ENCODE measurements at places on chromosomes 5 and 9.

GRCh38 chr9:130665029-130665430, 636 bp downstream of the PRDM12 start:
- DNase-seq, result no peak

GRCh38 chr9:110116543-110116885, 91.4 kb downstream of the C9orf152 start:
- no peak for DNase-seq

GRCh38 chr9:135366104-135366503, 113.5 kb upstream of the PPP1R26 start:
- DNase-seq, result no peak

GRCh38 chr5:115487168-115487567, 57.4 kb downstream of the FEM1C start:
- DNase-seq, result no peak

GRCh38 chr9:32969270-32969669, 32.2 kb downstream of the APTX start:
- no peak for DNase-seq

GRCh38 chr9:112310826-112311225, 22.6 kb downstream of the PTBP3 start:
- no peak for DNase-seq

- DNase-seq, result no peak
Measured at GRCh38 chr5:15933259-15934207, 246.1 kb downstream of the MARCHF11 start.

DNA sequence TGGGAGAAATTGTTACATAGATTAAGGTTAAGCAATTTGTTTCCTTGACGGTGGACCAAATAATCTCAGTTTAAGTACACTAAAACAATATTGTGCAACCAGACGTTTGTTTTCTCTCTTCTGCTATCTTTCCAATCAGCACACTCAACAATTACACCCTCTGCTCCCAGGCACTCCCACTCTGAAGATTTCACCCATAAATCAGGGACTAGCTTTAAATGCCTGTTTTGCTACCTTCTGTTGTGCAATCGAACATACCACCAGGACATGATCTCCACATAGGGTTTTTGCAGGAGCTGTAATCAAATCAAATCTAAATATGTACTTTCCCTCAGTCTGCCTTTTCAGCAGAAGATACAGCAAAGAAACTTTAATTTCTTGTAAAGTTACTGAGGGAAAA, 405.8 kb upstream of the TLE4 start:
- DNase-seq, result no peak

DNA sequence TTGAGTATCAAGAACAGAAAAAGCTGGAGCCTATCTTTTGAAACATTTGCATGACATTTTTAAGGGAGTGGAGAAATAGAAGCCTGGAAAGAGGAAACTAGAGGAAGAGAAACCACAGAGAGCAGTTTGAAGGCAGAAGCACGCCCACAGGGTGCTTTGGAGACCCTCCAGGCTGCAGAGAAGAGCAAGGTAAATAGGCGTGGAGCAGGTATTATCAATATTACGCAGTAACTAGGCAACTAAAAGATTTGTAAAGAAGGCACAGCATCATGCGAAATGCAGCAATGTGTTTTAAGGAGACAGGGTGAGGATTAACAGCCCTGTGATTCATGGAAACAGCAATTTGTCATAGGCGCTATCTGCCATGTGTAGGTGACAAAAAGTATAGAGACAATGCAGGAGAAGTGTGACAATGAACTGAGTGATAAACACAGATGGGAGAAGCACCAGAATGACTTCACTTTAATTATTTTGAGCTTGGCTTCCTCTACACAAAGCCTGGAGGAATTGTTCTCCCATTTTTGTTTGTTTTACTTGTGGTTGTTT, 281.2 kb downstream of the BRINP1 start:
- DNase-seq, result no peak

- DNase-seq, result peak; percentile 22
Measured at GRCh38 chr5:98905857-98906688, 22.7 kb downstream of the CHD1 start.

DNA sequence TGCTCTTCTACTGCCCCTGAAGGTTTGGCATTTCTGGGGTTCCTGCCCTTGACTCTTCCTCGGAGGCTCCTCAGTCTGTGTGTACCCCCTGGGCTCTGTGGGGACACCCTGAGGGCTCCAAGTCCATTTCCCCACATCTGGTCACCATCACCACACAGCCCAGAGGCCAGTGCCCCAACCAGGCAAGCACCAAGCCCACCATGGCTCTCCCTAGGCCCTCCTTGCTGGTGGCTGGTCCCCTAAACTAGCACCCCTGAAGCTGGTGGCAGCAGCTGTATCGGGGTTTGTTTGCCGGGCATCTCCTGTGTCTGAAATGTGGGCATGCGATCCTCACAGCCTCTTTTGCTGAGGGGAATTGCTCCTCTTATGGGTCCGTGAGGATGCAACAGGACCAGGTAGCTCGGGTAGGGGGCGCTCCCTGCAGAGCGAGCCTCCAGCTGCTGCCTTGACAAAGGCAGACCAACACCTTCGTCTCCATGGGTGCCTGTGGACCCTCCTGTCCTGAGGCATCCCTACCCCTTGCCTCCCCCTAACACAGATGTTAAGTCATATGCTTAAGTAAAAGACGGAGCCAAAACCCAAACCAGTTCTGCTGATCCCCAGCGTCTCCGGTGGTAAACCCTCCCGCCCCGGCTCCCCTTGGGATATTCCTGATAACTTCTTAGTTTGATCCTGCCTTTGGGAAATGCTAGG, 138.9 kb upstream of the IRX4 start:
- no peak for DNase-seq

Measured in NCI-H1694 treated with DMSO at 0.1 percent for 48 hours (cell line).